ENCODE measurements at places on chromosomes 5 and 9.

DNA sequence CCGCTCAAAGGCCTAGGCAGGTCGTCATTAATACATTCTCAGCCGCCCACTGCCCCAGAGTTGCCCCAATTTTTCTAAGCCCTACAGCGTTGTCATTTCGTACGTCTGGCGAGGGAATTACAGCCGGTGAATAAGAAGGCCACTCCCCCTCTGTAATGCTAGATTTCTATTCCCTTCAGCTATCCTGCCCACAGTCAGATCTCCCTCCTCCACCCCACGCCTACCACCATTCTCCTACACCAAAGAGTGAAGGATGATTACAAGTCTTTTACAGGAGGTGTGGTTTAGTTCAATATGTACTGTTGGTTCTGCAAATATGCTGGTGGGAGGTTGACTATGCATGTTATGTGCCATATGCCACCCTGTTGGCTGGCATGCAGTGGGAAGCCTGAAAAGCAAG lies 83.7 kb upstream of the SMIM15 start:
- no peak for DNase-seq

GRCh38 chr5:141234109-141234667 lies 11.0 kb upstream of the PCDHB15 start:
- no peak for DNase-seq

GRCh38 chr9:7342229-7342628 lies 457.3 kb downstream of the DMAC1 start:
- DNase-seq: no peak

GRCh38 chr9:121663591-121663990 lies 12.2 kb downstream of the DAB2IP start:
- no peak for DNase-seq

- no peak for DNase-seq
Observed at GRCh38 chr5:59368951-59369350, 524.6 kb downstream of the PDE4D start.

DNA sequence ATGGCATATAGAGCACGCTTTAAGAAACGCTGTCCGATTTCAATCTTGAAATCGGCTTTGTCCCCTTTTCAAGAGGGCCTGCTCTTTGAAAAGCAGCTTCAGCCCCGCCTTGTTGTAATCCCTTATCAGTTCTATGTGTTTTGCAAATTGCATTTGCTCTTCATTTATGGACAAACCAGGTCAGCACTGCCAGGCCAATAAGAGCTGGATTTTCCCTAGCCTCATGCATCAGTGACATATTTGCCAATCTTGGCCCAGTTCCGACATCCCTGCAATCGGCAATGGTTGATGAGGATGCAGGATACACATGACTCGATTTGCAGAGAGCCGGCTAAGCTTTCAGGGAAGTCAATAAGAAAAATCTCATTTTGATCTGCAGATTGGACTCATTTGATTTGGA lies 529.1 kb upstream of the CLINT1 start:
- DNase-seq: no peak

GRCh38 chr5:61082516-61083280 lies 79.6 kb downstream of the SMIM15 start:
- no peak for DNase-seq
